Epithelial cell of umbilical artery (primary cell): ENCODE measurements at places on chromosomes 6 and 20. TPM values are rescaled to one million over a fixed set of nuclear protein-coding genes. Genes with fewer than 3 reads are reported as not detected.

The RAET1L gene
- total RNA-seq = not detected in 2 replicates

The SEMG1 gene
- total RNA-seq = not detected in 2 replicates

The NOTCH4 gene
- total RNA-seq = 42.4 and 52.3 TPM in 2 replicates

The CDSN gene
- not detected in 2 replicates for total RNA-seq

The RAB32 gene
- total RNA-seq = 146 and 196 TPM in 2 replicates

The PNISR gene
- total RNA-seq = 35.7 and 81.0 TPM in 2 replicates

The COL21A1 gene
- total RNA-seq = 0.65 and 1.8 TPM in 2 replicates

The PDE10A gene
- 6.8 and 10.4 TPM in 2 replicates for total RNA-seq

The PRR18 gene
- not detected in 2 replicates for total RNA-seq

The TREM2 gene
- total RNA-seq = not detected in 2 replicates

The ERVFRD-1 gene
- total RNA-seq = not detected in 2 replicates

The SLC26A8 gene
- not detected in 2 replicates for total RNA-seq
